Sigmoid colon (tissue), 7 donors: ENCODE measurements at places on chromosomes 3 and 15. TPM values are rescaled to one million over a fixed set of nuclear protein-coding genes. Genes with fewer than 3 reads are reported as not detected.

Gene HES1
- total RNA-seq, result 28.4 TPM

Gene MIX23
- 15.2 TPM for total RNA-seq

DNA sequence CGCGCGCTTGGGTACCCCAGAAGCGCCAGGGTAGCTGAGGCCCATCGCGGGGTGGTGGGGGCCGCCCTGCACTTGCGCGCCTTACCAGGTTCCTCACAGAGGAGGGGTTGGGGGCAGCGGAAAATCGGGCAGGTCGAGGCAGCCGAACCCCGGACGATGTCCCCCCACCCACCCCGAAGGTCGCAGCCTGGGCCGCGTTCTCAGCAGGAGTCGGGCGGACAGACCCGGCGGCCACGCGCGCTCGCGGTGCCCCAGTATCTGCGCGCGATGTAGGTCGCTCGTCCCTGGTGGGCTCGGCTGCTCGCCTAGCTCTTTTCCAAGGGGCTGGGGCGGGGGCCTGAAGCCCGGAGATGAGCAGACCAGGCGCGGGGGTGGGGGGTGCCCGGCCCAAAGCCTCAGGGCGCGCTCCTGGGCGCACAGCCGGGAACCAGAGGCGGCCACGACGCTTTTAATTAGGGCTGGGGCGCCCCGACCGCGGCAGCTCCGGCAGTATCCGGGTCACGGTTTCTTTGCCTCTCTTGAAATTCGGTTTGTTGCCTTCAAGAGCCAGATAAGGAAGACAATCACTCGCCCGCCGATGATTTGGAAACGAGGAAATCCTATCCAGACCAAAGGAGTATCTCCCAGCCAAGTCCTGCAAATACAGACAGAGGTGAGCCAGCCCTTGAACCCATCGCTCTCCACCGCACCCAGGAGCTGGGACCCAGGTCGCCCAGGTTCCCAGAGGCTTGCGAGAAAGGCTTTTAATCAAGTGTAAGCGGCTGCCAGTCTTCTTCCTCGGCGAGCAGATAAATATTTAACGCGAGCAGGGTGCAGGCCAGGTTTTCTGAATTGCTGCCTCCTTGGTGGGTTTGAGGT is 4.6 kb downstream of the SKOR1 start:
- peak; percentile 45 for DNase-seq

- peak; percentile 27 for DNase-seq
Observed at GRCh38 chr3:10528046-10528445, 22.7 kb upstream of the ATP2B2 start.

GRCh38 chr15:39183164-39183881 is 397.6 kb upstream of the THBS1 start:
- no peak for DNase-seq

Gene TEX55
- total RNA-seq, result not detected

Gene PCLAF
- 3.9 TPM for total RNA-seq

DNA sequence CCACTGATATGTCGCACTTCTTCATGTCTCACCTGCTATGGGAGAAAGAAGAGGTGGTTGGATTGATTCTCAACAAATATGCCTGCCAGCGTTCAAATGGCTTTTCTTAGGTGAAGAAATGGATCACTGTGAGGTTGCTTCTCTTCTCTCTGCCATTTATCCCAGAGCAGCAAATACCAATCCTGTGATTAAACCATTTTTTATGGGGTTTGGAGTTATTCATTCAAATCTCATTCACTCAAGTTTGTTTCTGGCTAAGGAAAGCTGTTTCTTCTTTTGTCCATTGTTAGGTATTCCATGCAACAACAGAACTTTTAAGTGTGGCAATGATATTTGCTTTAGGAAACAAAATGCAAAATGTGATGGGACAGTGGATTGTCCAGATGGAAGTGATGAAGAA is 12.2 kb upstream of the C3orf52 start:
- no peak for DNase-seq

Gene FAM81A
- total RNA-seq, result 2.1 TPM

Gene CRTAP
- 245 TPM for total RNA-seq

Gene NRROS
- total RNA-seq, result 7.5 TPM

Gene TRMT10C
- 21.0 TPM for total RNA-seq

DNA sequence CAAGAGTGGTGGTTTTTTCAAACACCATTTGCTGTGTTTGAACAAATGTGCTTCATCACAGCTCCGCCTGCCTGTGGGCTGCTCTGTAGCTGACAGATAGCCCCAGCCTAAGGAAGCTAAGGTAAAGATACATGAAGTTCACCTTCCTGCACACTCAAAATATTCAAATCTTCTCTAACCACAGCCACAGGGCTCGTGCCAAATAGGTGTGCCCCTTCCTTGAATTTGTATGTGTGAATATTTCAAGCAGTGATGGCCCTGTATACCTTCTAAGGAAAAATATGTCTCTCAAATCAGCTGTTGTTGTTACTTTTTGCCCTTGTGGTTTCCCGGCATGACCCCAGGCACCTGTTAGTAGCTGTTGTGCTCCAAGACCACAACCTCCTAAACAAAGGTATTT is 92.8 kb downstream of the CCNL1 start:
- DNase-seq, result no peak

DNA sequence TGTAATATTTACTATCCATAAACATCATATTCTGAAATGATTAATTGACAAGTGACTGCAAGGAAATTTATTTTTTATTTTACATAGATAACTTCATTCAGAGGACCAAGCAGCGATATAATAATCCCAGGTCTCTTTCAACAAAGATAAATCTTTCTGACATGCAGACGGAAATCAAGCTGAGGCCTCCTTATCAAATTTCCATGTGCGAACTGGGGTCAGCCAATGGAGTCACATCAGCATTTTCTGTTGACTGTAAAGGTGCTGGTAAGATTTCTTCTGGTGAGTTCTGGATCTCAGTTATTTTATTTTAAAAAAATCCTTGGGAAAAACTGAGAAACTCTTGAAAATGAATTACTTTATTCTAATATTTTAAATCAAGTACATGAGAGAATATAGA is 23.3 kb downstream of the SEC22A start:
- no peak for DNase-seq

DNA sequence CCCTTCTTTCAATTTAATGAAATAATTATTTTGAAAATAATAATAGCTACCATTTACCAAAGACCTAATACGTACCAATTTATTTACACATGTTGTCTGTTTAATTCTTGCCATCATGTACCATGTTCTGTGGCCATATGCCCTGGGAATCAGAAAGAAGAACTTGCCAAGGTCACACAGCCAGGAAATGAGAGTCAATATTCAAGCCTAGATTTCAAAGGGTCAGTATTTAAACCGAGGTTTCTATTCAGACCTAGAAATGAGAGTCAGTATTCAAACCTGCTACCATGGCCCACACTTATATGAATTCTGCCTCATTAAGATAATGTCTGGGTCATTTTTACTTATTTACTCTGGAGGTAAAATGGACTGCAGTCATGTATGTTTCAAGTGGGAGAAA is 103.6 kb upstream of the TBL1XR1 start:
- DNase-seq, result no peak

GRCh38 chr3:110459021-110459420 is 612.6 kb upstream of the NECTIN3 start:
- DNase-seq, result no peak

DNA sequence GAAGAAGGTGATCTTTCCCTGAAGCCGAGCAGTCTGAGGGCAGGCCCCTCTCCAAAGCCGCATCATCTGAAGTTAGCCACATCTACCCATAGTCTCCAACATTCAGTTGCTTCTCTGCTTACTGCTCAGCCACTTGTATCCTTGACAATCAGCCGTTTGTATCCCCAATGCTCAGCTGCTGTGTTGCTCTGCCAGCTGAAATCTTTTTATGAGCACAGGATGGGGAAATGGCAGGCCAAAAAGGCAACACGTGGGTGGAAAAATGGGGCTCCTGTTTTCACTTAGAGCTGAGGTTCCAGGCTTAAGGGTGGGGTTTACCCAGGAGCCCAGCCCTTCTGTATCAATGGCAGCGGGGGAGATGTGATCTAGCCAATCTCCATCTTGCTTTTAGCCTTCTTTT is 36.3 kb downstream of the METTL6 start:
- no peak for DNase-seq

Gene ATG7
- total RNA-seq, result 62.9 TPM

DNA sequence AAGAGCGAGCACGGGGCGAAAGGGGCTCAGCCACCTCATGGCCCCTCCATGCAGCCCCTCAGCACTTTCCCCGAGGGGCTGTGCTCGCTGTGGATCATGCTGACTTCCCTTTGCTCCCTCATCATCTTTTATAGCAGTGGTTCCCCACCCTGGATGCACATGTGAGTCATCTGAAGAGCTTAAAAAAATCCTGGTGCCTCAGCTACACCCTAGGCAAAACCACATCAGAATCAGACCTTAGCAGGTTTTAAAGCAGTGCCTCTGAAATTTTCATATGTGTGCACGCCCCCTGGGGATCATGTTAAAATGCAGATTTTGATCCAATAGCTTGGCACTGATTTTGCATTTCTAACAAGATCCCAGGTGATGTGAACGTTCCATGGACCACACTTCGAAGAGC is 50.9 kb downstream of the FEM1B start:
- DNase-seq, result no peak

Gene MFGE8
- total RNA-seq, result 178 TPM

Gene PLA2G4F
- total RNA-seq, result 0.71 TPM

Gene TTC21A
- 2.9 TPM for total RNA-seq

Gene CASR
- total RNA-seq, result 0.14 TPM

Gene RYK
- 97.3 TPM for total RNA-seq

Gene MST1R
- 2.1 TPM for total RNA-seq

Gene EXD1
- total RNA-seq, result not detected

Gene RETNLB
- total RNA-seq, result not detected

Gene CPB1
- 1.7 TPM for total RNA-seq

DNA sequence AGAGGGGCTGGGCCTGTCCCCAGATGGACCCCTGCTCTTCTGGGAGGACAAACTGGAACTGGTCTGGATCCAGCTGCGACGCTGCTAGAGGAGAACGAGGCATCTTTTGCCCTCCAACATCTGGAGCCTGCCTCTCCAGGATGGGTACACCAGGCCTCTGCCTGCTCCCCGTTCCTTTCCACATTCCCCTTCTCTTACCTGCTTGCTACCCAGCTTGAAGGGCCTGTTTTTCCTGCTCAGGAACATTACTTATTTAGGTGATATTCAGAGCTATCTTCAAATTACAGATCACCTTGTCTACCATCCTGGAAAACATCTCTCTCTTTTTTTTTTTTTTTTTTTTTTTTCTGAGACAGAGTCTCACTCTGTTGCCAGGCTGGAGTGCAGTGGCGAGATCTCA is 64.0 kb downstream of the CHRD start:
- no peak for DNase-seq

Gene GCNT3
- 0.36 TPM for total RNA-seq

GRCh38 chr15:52436981-52437380 is 91.7 kb downstream of the MYO5A start:
- DNase-seq, result no peak

DNA sequence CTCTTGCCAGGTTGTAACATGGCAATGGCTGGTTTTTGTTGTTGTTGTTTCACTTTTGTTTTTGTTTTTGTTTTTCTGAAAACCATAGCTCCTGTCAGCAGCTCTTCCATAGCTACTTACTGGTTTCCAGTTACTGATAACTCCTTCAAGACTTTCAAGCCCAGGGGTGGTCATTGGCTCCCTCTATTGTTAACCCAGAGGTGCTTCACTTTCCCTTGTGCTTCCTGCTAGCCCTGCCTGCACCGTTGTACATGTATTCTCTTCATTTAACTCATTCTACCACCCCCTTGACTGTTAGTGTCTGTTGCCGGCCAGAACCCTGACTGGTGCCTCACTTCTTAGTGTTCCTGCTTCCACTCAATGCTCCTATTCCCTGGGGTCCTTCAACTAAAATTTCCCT is 4.2 kb upstream of the TRAT1 start:
- no peak for DNase-seq

DNA sequence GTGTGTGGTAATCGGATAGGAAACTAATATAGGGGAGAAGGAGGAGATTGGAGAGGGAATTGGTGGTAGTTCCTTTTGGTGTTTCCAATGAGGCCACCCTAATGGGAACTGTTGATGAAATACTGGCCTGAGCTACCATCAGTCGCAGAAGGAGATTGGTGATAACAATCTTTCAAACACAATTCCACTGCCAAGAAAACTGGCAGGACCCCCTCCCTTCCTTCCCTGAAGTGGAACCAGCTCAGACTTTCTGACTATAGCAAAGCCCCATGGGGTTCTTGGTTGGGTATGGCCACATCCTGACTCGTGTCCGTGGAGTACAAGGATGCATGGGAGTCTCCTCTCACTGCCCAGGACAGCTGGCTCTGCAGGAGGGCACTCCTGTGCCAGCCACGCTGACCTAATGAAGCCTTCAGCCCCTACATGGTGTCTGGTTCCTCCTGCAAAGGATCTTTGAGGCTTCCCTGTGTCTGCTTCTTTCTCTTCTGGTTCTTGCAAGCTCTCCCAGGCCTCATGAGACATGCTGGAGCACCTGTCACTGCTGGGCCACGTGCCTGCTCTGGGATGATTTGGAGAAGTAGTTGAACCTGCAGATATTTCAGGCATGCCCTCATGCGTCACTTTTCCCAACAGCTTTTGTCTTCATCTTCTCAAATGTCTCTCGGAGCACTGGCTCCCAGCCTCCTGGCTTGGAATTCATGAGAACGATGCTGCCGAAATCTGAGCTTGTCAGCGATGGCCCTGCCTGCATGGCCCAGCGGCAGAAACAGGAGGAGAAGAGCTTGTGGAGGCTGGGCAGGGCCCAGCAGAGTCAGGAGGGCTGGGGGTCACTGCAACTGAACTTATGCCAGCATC is 90.0 kb upstream of the ADPGK start:
- no peak for DNase-seq

Gene HTR3E
- total RNA-seq, result not detected

Gene PLAAT1
- 1.5 TPM for total RNA-seq

Gene CAND2
- total RNA-seq, result 10.7 TPM

Gene PARP14
- total RNA-seq, result 59.1 TPM

GRCh38 chr15:31477851-31478701 is 151.4 kb downstream of the KLF13 start:
- DNase-seq, result peak; percentile 27

- no peak for DNase-seq
Observed at GRCh38 chr3:27105904-27106303, 263.3 kb downstream of the NEK10 start.

- no peak for DNase-seq
Observed at GRCh38 chr3:42192334-42193200, 73.4 kb downstream of the CCK start.

DNA sequence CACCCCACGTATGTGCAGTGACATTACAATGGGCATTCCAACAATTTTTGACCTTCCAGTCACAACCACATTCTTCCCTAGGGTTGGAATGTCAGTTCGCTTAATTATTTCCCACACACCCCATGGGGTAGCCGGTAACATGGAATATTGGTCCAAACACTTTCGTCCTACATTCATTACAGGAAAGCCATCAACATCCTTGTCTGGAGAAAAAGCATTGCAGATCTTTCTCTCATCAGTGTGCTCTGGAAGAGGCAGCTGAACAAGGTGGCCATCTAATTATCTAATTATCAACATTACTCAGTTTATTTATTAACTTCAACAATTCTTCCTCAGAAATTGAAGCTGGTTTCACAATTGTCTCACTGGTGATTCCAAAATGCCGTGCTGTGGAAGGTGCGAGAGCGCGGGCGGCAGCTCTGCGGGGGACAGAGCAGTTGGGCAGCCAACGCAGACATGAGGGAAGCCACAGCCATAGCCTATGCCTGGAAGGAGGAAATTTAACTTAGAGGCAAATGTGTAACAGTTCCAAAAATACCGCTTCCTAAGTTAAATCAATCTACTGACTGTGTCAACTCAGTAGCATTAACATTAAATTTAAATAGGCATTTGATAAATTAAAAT is 1158.9 kb upstream of the EPHA6 start:
- no peak for DNase-seq

Gene ISY1
- 23.9 TPM for total RNA-seq
